ENCODE measurements at places on chromosomes 3 and 15.

DNA sequence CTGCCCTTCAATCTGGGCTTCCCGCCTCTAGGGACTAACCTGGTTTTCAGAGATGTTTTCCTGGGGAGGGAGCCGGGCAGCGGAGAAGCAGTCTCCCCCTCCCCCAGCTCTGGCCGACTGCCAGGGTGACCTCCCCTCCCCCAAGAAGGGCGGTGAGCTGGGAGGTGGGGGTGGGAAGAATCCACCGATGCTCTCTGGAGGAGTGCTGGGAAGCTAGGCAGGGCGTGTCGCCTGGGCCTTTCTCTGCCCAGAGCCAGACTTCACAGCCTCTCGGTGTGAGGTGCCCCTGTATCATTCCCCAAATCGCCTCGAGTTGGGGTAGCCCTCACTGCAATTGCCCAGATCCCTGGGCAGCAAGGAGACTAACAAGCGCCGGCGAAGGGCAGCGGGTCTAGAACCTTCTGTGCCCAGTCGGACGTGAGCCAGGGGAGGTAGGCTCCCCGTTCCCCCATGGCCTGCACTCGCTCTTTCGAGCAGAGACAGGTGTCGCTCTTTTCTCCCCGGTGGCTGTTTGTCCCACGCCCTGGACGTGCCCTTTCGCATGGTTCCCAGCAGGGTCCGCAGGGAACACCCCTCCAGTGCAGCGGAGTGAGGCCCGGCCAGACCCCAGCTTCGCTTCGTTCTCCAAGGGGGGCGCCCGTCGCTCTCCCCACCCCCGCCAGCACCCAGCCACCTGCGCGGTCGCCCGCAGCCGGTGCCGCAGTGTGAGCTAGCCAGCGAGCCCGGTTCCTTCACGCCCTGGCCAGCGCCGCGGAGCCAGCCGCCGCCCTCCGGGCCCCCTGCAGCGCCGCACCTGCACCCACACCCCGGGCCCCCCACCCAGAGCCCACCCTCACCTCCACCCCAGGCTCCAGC lies 1.1 kb downstream of the RAB6B start:
- DNase-seq: no peak

DNA sequence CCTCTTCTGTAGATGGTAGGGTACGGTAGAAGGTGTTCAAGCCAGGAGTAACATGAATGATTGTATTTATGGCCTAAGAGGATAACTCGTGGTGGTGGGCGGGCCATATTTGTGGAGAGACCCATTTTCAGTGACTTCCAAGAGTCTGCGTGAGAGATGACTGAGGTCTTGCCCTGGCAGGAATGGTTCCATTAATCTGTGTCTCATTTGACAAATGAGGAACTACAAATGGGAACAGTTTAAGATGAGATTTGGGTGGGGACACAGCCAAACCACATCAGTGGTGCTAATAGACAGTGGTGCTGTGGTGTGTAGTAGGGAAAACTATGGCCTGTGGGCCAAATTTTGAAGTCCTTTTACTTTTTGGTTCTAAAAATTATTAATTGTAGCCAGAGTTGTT lies 47.1 kb downstream of the FLNB start:
- no peak for DNase-seq

GRCh38 chr3:189334064-189334920 lies 162.5 kb downstream of the TPRG1 start:
- DNase-seq: no peak

DNA sequence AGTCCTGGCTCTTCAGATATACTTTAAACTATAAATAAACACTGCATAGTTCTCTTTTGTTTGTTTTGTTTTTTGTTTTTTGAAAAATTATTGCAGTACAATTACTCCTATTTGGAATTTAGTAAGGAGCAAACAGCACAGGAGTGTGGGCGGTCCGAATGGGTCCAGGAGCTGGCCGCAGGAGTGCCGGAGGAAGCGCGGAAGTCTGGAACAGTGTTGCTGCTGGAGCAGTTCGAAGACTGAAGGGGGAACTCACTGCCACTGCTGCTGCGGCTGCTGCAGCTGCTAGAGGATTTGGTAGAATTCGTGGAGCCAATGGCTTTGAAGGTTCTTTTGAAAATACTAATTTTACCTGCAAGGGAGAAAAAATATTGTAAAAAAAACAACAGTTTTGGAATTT lies 329.9 kb downstream of the ZNF385D start:
- DNase-seq: no peak

All from Caki2 (cell line).